Bronchial epithelial cell (primary cell): ENCODE measurements at places on chromosomes 3 and 15.

- DNase-seq = peak; percentile 96
Observed at GRCh38 chr3:65996589-65996988, 42.1 kb downstream of the MAGI1 start.

DNA sequence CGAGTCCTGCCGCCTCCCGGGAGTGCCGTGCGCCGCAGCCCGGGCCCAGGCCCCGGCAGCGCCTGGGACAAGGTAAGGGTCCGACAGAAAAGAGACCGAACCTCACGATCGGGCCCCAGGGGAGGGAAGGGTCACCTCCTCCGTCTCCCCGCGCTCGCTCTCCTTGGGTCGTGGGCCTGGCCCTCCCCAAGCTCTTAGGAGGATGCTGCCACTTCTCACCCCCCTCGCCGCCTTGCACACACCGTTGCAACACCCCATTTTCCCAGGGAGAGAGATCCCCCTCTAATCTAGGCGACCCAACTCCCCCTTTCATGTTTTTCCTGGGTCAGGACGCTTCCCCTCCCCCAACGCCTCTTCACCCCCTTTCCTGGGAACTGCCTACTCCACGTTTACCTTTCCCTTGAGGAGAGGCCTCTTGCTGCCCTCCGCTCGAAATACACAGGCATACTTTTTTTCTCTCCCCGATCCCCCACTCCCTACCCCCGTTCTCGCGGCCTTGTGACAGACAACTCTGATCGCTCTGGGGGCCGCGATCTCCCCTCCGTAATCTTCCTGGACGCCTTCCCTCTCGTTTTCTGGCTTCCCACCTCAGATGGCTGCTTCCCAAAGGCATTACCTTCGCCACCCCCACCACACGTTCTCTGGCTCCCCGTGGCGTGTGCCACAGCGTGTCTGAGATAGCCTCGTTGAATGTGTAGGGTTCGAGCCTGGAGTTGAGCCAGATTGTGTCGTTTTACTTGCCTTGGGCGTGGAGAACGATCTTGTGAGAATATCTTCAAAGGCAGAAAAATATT, 688 bp downstream of the SETD5 start:
- DNase-seq = no peak

- DNase-seq = no peak
Observed at GRCh38 chr15:98720031-98720430, 71.7 kb downstream of the IGF1R start.

DNA sequence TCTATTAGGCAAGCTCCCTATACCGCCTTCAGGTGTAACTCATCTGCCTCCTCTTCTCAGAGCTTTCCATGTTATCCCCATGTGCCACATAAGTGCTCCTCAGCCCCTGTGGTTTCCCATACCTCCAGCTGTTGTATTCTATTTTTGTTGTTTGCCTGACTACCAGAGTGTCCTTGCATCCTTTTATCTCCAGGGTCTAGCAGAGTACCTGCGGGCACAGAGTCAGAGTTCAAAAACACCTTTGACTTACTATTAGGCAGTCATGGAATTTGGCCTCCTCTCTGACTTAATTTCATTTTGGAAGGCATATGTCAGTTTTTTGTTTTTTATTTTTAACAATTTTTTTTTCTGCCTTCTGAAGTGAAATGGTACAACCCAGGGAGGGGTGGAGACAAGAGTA, 7.1 kb downstream of the GPR87 start:
- DNase-seq = no peak

DNA sequence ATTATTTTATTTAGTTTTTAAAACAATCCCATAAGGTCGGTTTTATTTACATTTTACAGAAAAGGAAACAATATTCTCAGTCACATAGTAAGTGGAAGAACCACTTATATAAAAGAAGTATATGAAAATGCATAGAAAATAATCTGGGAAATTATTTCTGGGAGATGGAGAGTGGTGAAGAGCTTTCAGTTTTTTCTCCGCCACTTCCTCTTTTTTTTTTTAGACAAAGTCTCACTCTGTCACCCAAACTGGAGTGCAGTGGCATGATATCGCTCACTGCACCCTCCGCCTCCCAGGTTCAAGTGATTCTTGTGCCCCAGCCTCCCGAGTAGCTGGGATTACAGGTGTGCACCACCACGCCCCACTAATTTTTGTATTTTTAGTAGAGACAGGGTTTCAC, 21.2 kb downstream of the RAD51 start:
- no peak for DNase-seq

GRCh38 chr3:49492969-49493368, 22.9 kb downstream of the DAG1 start:
- DNase-seq = no peak

- peak; percentile 82 for DNase-seq
Observed at GRCh38 chr3:16759227-16759903, 125.4 kb upstream of the PLCL2 start.

DNA sequence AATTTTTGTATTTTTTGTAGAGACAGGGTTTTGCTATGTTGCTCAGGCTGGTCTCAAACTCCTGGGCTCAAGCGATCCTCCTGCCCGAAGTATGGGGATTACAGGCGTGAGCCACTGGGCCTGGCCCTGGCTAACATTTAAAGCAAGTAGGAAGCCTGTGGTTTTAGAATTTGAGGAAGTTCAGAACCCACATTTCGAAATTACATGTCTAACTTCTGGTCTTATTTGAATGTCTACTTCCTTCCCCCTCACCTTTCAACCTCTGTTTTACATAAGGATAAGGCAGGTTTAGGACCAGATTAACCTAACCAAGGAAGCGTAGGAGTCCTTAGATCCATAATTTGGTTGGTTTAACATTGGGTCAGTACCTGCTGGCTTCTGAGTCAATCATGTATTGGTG, 120.5 kb upstream of the PROK2 start:
- no peak for DNase-seq

DNA sequence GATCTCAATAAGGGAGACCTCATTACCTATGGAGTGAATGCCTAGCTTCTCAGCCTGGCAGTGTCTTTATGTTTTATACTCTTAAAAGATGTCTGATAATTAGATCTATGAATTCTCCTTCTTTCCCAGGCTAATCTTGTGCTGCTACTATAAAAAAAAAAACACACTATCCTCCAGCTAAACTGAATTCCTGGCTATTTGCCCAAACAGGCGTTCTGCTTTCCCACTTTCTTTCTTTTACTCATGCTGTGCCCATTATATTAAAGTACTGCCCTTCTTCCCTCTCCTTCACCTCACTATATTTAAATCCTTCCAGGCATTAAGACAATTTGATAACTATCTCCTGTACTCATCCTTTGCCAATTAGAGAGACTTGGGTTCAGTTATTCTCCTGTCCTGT, 1134.9 kb downstream of the ROBO2 start:
- no peak for DNase-seq

DNA sequence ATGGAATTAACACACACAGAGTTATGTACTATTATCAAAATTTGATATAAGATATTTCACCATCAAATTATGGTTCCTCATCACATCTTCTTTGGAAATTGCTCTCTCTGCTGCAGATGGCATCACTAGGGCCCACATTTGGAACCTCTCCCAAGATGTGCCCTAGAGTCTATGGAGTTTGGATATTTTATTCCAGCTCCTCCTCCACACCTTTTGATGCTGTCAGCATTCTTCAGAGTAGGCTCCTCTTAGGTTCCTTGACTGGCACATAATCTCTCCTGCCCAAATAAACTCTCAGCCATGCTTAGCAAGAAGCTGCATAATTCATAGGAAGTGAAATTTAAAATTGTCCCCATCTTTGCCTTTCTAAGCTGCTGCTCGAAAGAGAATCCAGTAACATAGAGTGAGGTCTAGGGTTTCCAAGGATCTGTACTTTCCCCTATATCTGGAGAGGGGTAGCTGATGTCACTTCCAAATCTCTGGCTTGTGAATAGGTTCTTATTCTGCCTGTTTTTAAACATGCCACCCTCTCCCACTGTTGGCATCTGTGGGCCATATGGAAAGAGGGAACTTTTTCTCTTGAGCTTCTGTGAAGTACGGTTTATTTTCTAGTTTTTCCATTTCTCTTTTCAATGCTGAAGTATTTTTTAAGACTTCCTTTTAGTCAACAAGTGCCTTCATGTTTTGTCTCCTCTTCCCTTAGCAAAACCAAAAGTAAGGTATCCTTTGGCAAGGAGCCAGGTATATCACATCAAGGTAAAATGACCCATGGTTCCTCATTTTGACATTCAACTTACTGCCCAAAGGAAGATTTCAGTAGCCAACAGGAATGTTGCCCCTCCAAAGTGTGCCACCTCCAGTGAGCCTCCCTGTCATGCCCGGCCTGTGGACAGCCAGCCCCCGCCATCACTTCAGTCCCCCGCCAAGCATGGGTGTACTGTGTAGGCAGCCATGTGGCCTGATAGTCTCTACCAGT, 75.3 kb upstream of the C2CD4B start:
- no peak for DNase-seq

GRCh38 chr3:120796976-120797375, 54.4 kb downstream of the GTF2E1 start:
- DNase-seq = no peak

DNA sequence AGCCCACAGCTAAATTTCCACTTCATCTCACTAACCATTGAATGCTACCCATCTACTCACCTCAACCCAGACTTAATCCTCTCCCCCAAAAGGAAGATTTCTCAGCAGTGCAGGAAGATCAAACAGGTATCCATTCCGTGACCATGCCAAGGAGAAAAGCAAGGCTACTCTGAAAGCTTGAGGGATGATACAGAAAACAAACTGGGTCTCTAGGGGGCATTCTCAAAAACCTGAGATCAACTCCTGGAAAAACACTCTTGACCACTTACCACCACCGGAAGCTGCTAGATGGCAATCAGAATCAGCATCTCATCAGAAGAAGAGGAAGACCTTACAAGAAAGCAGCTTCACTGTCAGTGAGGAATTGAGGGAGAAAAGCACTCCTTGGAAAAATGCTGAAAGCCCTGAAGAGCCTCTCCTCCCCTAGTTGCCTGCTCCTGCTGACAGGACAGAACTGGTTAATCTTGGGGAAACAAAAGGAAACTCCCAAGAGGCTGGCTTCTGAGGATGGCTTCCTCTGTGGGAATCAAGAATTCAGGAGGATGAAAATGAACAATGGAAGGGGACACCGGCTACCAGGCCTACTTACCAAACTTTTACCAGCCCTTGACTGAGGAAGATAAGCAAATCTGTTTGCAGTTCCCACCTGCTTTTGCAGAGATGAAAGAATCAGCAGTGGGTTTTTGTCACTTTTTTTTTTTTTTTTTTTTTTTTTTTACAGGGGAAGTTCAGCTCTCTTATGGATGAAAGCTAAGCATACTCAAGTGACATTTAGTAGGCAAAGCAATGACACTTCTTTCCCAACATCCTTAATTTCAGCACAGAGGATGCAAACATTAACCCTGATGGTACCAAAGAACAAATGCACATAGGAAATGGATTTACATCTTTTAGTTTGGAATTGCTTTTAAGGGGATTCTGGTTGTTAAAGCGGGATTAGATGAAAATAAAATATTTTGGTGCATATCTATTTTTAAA, at the start of gene ATP8B4:
TSS of gene ATP8B4 (minus strand) at position 171 of the 978 bp plus-strand sequence. CDS start 12,267 bp downstream, outside the sequence.
- DNase-seq = no peak

DNA sequence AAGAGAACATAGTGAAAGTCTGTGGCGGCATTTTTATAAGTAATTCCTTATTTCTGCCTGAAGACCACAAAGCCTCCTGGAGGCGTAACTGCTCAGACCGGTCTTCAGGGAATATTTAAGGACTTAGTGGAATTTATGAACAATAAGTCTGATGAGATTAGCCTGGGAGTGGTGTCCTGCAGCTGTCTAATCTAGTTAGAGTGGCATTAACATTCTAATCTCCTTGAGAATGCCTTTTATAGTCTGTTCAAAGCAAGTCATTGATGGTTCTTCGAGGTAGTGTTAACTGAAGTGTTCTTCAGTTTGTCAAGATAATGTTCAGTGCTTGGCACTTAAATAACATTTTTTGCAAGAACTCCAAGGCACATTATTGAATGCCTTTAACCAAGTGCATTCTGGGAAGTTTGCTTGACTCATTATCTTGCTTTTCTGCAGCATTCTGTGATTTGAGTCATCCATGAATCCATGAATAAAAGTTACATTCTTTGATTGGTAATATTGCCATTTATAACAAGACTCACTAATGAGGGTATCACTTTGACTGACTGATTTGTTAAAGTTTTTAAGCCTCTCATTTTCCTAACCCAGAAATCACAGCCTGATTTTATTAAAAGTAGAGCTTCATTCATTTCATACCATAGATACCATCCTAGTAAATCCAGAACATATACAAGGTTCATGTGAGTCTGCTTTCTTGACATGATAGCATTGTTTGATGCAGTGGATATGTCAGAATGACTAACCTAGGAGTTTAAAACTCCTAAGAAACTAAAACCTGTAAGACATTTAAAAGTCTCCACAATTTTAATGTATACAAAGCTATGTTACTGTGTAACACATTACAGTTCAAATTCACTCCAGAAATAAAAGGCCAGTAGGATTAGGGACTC, 12.5 kb downstream of the RBM5 start:
- no peak for DNase-seq

DNA sequence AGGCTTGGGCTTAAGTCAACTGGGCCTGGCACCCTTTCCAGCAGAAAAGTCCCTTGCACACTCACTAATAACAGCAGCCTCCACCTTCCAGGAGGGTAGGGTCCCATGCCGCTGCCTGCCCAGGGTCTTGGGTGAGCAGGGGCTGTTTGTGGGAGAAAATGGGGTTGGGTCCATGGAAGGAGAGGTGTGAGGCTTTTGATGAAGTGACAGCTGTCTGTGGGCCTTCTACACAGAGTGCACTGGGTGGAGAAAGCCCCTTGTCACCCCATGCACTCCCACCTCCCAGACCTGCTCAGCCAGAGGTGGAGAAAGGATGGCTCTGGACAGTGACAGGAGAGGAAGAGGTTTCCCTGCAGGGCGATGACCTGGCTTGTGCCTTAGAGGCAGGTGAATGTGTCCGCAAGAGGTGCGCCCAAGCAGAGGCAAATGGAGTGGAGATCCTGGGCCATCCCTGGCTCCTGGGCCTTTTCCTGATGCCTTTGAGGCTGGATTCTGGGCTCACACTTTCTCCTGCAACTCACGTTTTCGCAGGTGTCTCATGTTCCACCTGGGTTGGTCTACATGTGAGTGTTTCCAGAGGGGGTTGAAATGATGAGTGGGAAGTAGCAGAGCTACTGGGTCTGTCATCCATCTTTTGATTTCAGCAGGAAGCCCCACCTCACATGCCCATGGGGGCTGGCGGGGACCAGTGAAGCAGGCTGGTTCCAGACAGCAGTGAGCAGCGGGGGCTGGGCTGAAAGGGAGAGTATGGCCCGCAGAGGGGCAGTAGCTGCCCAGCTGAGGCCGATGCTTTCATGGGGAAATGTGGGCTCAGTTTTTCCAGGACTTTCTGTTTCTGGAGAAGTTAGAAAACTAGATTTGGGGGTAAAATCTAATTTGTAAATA, 85.2 kb upstream of the PRR23E start:
- no peak for DNase-seq

GRCh38 chr15:38991126-38991525, 426.5 kb upstream of the RASGRP1 start:
- DNase-seq = peak; percentile 50

GRCh38 chr15:96849271-96849900, 518.9 kb downstream of the NR2F2 start:
- DNase-seq = no peak
